ENCODE measurements at places on chromosomes 2 and 18.

GRCh38 chr2:10406491-10407188, 41.5 kb downstream of the ODC1 start:
- DNase-seq = no peak

DNA sequence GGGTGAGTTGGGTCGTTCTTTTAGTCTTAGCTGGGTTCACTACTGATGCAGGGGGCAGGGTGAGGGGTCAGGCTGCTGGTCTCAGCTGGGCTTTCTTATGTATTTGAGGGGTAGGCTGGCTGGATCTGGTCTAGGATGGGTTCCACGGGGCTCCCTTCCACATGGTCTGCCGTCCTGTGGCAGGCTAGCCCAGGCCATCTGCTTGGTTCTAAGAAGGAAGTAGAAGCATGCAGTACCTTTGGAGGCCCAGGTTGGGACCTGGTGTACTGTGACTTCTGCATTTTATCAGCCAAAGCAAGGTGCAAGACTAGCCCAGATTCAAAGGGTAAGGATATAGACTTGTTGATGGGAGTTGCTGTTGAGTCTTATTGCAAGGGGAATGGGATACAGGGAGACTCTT, 35.5 kb upstream of the MGAT5 start:
- DNase-seq = no peak

DNA sequence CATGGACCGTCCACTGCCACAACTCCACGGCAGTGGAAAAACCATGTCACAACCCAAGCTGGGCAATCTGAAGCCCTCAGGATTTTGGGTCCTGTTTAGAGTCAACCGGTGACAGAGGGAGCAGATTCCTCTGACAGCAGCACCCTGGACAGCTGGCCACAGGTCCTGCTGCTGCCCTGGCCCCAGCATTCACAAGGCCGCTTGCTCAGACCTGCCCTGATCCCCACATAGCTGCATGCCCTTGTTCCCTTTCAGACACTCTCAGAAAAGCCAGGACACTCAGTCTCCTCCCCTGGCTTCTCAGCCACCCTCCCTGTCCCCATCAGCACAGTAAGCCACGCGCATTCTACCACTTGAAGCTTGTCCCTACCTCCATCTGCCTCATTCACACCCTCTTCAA, 1.6 kb downstream of the COPS9 start:
- no peak for DNase-seq

DNA sequence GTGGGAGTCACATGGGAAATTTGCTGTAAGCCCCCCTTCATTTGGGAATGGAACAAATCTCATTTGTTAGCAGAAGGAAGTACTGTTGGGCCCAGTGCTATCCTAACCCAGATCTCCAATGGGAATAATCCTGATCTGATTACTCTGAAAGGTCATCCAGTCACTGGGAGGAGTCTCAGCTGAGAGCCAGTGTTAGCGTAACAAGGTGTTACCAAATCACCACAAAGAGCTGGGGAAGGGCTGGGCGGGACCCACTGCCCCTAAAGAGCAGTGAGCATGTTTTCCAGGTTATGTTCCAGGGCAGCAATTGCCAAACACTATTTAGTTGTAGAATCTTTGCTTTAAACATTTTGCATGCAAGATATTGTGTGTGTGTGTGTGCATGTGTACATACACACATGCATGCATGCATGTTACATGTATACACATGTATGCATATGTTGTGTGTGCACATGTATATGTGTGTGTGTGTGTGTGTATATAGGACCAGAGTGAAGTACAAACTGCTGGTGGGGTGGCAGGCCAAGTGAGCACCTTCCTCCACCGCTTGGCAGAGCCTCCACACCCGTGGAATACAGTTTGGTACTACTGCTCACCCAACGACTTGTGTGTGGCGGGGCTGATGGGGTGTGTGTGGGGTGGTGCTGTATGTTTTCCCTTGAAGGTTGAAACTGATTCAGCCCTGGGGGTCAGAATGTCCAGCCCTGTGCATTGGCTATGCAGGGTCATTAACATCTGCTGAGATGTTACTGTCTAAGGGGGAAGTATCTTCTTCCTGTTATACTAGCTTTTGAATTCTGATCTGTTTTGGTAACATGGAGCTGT, 15.2 kb downstream of the INPP5D start:
- no peak for DNase-seq

GRCh38 chr2:66439812-66440542, 5.1 kb downstream of the MEIS1 start:
- DNase-seq = peak; percentile 45

DNA sequence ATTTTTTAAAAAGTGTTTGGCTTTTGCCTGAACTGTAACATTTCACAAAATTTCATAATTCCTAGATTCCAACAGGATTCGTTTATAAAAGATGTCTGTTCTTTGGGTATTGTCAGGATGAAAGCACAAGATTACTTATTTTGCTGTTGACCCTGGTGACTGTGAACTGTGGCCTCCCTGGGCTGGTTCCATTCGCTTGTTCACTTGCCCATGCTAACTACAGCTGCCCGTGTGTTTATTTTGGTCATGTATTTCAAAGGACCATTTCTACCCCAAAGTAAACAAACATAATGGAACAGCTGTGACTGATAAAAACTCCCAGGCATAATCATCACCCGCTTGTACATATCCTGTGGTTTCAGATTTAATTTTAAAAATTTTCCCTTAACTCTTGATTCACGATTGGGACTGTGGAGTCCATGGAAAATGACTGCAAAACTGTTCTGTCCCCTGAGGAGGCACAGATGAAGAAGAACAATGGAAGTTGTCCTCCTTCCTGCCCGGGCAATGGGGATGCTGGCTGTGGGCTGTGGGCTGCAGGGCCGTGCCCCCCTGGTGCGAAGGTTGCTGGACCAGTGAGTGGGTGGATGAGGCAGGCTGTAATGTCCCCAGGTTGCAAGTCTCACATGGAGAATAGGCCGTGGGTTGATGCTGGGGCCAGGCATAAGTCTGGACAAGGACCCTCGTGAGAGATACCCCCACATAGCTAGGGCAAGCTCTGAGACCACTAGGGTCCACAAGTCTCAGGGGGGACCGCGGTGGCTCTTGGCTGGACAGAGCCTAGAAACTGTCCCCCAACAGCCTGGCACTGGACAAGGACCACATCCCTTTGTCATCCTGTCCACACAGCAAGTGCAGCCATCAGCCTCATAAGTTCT, 28.9 kb upstream of the HDAC4 start:
- DNase-seq = no peak

- no peak for DNase-seq
Measured at GRCh38 chr2:239563561-239563960, 162.7 kb upstream of the HDAC4 start.

DNA sequence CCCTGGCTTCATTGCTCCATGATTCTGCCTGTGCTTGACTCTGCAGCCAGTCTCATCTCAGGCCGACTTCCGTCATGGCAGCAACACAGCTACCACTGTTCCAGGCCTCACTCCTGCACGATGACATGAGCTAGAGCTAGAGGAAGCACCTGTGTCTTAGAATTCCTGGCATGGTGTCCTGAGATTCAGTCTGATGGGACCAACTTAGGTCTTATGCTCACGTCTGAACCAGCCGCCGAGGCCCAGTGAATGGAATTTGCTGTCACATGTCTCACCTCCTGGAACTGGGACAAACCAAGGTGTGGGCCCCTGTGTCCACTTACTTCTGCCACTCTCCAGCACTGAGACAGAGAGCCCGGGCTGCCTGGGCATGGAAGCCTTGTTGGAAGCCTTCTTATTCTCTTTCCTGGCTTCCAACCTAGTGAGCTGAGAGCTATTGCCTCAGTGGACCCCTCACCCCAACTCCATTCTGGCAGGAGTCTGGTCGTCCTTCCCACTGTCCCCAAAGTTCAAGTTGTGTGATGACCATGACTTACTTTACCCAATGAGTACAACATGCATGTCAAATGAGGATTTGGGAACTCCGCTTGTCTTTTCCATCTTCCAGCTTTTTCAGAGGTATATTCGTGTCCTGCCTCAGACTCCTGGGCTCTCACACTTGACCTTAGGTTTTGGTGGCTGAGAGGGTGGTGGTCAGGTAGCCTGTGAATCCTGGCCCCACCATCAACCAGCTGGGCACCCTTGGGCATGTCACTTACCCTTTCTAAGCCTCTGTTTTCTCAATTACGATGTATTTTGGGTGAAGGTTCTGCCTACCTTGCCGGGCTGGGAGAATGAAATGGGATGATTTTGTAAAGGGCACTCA, 39.1 kb upstream of the HS6ST1 start:
- no peak for DNase-seq

DNA sequence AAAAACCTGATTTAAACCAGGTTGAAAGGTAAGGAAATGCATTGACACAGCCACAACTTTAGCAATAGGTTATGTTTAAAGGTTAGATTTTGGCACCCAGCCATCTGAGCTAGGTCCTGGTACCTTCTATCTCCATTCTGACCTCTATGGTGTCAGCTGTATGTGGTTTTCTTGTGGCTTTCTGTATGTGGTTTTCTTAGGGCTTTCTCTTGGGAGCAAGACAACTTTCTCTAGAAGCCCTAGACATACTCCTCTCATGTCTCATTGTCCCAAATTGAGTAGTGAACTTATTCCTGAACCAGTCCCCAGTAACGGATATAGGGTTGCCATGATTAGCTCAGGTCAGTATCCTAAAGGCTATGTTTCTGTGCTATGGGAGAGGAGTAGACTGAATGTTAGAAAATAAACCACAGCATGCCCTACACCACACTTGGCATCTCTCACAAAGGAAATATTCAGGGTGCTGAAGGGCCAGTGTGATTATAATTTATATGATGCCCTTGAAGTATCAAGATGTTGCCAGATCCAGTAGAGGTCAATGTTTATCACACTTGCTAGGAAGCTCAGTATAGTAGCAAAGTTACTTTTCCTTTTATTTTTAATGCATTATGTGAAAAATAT, 176.1 kb downstream of the CAPN13 start:
- peak; percentile 82 for DNase-seq

DNA sequence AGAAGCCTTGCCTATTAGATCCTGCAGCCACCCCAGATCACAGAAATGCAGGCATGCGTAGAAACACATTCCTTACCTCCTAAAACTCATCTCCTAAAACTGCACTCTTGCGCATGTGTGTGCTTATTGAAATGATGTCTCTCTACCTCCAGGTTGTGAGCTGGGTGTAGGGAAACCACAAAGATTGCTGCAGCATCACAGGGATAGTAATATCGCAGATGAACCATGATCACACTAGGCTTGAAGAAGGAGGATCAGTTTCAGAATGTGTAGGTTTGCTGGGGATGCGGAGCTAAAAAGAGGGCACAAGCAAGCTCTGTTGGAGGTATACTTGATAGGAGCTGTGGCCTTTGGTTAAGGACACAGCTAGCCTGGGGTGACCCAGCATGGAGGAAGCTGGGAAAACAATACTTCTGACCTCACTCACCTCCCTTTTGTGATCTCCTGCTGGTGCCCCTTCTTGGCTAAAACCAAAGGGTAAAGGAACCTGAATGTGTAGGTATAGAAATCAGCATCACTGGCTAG, 118.8 kb downstream of the SETBP1 start:
- no peak for DNase-seq

DNA sequence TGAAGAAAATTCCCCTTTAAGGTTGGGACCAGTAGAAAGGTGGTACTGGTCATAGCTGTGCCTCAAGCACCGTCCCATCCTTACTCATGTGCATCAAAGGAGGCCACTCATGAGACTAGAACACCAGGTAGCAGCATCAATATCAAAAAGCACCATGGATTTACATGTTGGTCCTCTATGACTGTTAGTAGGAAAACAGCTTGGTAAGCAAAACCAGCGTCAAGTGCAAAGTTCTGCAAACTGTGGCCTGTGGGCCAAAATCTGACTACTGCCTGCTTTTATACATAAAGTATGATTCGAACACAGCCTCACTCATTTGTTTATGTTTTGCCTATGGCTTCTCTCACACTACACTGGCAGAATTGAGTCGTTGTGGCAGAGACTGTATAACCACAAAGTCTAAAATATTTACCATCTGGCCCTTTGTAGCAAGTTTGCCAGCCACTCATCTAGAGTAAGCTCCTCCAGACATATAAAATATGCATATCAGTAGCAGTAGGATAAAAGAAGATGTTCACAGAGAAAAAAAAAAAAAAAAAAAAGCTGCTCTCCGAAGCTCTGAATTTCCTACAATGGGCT, 119.7 kb upstream of the CTNNA2 start:
- DNase-seq = no peak

DNA sequence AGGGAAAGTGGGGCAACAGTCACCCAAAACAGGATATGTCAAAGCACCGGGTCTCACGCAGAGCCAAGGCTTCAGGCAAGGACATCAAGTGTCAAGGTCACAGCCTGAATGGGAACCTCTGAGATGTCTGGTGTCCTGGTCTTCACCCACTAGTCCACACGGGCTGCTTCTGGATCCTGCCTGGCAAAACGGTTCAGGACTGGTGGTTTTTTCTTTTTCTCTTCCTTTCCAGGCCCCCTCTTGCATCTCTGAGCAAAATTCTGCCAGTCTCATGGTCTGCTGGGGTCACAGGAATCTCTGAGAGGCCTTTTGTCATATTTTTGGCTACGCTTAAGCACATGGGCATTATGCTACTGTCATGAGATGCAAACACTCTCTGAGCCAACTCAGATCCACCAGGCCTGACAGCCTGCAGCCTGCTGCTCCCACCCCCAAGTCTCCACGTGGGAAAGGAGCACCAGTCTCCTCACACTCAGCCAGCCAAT, 518.2 kb upstream of the ZEB2 start:
- DNase-seq = no peak

DNA sequence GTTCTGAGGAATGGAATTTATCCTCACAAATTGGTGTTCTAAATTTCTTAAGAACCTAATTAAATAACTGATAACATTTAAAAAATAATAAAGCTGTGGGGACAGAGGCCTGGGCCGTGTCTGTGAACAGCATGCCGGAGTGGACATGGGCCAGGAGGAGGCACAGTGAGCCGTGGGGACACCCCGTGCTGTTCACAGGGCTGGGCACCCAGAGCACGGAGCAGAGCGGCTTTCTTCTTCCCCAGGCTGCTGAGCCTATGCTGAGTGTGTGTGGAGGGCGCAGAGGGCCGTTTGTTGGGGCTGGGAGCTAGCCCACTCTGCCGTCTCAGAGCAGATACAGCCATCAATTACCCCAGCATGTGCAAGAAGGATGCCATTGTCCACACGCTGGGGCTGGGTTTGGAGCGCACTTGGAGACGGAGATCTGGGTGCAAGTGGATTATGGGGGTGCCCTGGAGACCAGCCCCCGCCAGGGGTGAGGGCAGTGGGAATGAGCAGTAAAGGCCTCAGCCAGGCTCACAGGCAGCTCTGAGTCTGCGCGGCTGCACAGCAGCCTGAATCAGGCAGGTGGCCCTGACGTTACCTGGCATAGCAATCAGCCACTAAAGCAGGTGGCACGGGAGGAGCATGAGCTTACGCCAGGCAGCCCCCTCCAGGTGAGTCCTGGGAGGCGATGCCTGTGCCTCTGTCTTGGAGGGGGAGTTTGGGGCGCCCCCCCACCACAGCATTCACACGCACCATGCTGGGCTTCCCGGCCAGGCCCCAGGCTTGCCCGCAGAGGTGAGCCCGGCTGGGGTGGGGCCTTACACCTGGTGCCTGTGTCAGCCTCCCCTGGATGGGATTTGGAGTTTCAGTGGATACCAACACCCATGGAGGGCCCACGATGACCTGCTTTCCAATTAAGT, 52.1 kb upstream of the SLC66A3 start:
- DNase-seq = no peak

DNA sequence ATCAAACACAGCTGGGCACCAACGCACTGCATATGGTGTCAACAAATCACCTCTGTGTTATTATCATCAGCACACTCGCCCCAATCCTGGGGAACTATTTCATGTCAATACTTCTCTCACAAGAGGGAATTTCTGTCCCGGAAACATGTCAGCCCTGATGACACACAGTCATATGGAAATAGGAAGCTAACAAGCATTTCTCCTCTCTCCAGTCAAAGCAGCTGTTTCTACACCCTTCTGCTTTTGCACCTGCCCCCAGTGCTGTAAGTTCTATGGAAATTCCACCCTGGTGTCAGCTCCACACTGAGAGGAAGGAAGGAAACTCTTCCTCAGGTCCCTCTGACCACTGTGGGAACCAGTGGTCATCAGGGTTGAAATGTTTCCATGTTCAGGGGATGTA, 447.6 kb upstream of the ID2 start:
- no peak for DNase-seq
